ENCODE measurements at places on chromosomes 12 and 14.
A peak's percentile ranks its signal among the peaks of the same experiment; 100 is the strongest.

- DNase-seq: no peak
These were observed 69.8 kb downstream of the ATG14 start for GRCh38 chr14:55341781-55342180.

DNA sequence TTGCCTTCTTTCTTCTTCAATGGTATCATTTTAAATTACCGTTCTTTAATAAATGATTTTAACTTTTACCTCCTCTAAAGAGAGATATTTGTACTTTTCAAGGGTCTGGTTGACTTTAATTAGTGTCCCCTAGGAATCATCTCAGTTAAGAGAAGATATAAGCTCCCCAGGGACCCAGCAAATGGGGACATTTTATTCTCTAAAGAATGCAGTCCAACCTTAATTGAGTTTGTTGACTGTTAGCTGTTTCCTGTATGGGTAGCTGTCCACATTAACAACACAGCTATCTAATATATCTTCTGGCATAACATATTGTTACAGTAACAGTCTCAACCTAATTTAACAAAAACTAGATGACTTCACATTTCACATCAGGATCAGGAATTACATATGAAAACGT lies 241.6 kb upstream of the NPAS3 start:
- DNase-seq: no peak

DNA sequence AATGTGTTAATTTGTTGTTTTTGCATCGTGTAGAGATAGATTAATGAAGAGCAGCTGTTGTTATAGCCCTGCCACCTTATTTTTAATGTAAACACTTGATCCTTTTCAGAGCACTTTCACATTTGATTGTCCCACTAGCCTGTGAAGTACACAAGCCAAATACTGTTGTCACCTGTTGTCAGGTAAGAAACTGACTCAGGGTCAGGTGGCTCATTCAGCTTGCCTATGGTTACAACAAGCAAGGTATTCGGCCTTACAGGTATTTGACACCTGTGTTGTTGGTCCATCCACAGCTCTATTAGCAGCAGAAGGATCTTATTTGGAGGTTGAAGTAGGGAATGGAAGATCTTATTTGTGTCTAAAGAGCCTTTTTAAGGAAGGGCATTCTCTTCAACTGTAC lies 108.9 kb downstream of the GPR135 start:
- DNase-seq: no peak

DNA sequence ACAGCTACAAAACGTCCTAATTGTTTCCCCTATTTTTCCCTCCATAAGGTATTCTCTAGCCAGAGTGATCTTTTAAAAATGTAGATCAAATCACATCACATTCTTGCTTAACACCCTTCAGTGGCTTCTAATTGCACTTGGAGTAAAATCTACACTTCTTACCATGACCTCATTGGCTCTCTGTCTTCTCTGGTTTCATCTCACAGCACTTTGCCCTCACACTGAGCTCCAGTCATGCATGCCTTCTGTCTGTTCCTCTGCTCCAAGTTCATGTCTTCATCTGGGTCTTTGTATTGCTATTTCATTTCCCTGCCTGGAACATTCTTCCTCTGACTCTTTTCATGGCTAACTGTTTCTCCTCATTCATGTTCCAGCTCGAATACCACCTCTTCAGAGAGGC lies 220.4 kb upstream of the GARIN6 start:
- DNase-seq: no peak

DNA sequence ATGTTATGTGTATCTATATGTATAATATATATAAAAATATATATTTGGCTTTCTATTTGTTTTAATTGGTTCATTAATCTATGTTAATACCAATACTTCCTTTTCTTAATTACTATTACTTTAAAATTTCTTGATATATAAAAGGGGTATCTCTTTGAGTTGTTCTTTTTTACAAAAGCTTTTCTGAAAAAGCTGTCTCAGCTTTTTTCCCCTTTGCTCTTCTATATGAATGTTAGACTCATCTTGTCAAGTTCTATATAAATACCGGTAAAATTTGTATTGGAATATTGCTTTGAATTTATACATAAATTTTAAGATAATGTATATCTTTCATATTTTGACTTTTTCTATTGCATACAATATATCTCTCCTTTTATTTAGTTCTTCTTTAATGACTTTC lies 139.8 kb upstream of the FOXG1 start:
- DNase-seq: no peak

- DNase-seq: no peak
These were observed 198.2 kb upstream of the PLEKHG7 start for GRCh38 chr12:92504594-92504981.

DNA sequence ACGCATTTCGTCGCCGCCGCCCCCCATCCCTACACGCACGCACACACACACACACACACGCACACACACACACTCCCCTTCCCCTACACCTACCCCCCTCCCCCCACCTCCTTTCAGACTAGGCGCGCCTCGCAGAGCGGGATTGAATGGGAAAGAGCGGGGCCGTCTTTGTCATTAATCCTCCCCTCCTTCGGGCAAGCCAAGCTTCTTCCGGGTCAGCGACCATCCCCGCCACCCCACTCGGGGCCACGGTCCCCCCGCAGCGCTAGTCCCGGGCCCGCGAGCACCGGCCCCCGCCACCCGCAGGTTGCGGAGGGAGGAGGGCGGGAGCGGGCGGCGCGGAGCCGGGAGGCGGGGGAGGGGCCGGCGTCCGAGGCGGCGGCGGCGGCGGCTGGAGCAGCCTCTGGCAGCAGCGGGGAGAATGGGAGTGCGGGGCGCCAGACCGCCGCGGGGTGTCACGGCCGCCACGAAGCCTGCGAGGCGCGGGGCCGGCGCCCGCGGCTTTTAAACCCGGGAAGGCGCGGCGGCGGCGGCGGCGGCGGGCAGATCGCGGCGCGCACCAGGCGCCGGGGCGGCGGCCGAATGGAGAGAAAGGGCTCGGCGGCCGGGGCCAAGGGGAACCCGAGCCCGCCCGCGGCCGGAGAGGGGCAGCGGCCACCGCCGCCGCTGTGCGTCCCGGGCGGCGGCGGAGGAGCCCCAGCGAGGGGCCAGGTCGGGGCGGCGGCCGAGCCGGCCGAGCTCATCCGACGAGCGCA lies at the start of gene TTC9:
Gene TTC9 (plus strand): TSS at position 369 of the 755 bp plus-strand sequence. CDS start 214 bp downstream, at position 583.
- DNase-seq: no peak

- DNase-seq: no peak
These were observed 13.7 kb upstream of the BEST3 start for GRCh38 chr12:69712826-69713225.

GRCh38 chr14:35242599-35243311 lies 49.4 kb upstream of the PSMA6 start:
- DNase-seq: no peak

DNA sequence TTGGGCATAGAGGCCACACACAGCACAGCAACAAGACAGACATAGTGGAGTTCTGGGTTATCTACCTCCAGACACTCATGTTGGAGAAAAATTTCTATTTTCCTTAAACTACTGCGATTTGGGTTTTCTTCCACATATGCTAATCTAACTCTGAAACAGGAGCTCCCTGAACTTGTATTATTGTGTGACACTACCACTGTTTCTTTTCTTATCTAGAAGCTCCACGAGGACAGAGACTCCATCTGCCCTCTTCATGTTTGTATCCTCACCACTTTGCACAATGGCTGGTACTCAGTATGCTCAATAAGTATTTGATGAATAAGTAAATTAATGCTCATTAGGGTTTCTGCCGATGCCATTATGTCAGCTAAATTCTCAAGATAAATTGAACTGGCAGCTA lies 218.6 kb downstream of the PAX9 start:
- DNase-seq: no peak

- no peak for DNase-seq
These were observed 127.4 kb upstream of the ARHGAP5 start for GRCh38 chr14:31949709-31950108.

DNA sequence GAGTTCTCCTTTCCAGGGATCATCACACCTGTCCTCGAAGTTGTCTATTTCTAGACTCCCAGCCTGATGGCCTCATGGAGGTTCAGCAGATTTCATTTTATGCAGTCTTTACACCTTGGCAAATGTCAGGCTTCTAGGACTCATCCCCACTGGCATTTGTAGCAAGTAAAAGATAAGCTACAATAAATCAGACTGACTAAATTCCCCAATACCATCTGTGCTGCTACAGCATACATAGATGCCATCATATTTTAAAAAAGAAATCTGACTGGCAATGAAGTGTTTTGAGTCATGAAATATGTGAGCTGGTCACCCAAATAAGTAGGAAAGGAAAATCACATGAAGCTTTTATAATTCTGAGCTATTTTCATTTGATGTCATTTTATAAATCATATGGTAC lies 55.3 kb downstream of the KCNC2 start:
- DNase-seq: no peak

DNA sequence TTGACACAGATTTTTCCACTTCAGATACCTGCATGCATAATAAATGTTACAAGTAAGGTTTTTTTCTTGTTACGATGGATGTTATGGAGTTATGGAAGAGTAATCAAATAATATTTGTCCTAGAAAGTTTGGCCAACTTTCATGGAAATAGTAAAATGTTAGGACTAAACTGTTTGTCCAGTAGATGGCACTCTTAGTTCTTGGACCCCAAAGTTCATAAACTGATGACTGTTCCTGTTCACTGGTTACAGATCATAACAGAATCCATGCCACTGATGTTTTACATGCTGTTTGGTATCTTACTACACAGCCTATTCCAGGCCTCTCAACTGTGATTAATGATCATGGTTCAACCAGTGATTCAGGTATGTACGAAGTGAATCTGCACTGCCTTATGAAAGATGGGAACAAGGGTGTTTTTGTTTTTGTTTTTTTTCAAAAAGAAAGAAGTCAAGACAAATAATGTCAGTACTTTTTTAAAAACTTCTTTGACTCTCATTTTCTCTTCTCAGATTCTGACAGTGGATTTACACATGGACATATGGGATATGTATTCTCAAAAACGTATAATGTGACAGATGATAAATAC lies 48.8 kb upstream of the SLCO1C1 start:
- DNase-seq: no peak

GRCh38 chr14:89564286-89564957 lies 147.4 kb upstream of the FOXN3 start:
- DNase-seq: peak; percentile 56

- no peak for DNase-seq
These were observed 38.8 kb upstream of the LRRC10 start for GRCh38 chr12:69649529-69649928.

DNA sequence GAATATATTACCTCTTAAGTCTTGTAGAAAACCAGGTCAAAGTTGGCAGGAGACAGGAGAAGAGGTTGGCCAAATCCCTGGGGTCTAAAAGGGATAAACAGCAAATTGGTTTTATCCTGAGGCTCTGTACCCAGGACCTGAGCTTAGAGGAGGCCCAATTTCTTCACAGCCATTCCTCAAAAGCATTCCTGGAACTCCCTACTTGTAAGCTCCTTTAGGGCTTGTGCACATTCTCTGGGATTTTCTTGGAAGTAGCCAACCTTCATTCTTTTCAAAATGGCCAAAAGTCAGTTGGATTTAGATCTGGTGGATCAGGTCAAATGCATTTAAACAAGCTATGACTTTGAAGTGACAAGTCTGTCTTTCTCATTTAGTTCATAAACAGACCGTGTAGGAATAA lies 152.1 kb upstream of the PLXNC1 start:
- no peak for DNase-seq

DNA sequence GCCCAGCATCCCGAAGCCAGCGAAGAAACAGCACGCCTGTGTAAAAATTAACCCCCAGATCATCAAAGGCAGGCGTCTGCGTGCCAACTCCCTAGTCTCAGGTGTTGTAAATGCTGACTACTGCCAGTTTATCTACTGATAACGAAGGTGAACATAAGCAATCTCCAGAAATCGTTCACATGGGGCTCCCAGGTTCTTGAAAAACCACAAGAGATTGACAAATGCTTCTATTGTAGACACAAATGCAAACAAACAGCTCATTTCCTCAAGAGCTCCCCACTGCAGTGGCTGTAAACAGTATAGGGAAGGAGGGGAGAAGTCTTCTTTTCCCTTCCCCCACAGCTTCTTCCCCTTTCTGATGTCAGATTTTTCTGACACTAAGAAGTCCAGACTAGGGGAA lies 5.3 kb upstream of the PLEKHG3 start:
- peak; percentile 58 for DNase-seq

- no peak for DNase-seq
These were observed 333.8 kb downstream of the KCNH5 start for GRCh38 chr14:62711351-62712023.

GRCh38 chr12:45670346-45671065 lies 59.0 kb upstream of the ARID2 start:
- peak; percentile 92 for DNase-seq

GRCh38 chr12:111602348-111602747 lies 3.2 kb upstream of the ATXN2 start:
- no peak for DNase-seq

DNA sequence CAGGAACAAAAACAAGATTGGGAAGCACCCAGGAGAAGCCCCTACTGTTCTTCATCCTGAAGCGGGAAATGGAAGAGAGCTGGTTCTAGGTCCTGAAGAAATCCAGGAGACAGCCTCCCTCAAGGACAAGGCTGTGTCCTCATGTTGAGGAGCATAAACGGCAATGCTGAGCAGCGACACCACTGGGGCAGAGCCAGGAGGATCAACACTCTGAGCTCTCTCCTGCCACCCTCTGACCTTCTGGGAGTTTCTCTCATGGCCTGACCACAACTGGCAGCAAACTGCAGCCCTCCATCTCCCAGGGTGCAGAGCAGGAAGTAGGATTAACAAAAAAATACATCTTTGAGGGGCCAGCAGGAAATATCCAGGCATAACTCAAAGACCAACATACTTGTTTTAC lies 1292.2 kb upstream of the TMEM132C start:
- DNase-seq: no peak

DNA sequence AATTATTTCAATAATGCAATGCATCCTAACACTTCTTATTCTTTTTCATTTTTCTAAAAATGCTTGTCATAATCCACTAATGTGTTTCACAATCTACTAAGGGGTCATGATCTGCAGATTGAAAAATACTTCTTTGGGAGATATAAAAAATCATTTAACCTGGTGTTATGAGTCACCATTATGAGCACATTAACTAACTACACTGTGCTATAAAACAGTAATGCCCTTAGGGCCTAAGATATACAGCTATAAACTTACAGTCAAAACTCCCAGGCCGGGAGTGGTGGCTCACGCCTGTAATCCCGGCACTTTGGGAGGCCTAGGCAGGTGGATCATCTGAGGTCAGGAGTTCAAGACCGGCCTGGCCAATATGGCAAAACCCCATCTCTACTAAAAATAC lies 14.2 kb downstream of the ATXN2 start:
- DNase-seq: no peak

DNA sequence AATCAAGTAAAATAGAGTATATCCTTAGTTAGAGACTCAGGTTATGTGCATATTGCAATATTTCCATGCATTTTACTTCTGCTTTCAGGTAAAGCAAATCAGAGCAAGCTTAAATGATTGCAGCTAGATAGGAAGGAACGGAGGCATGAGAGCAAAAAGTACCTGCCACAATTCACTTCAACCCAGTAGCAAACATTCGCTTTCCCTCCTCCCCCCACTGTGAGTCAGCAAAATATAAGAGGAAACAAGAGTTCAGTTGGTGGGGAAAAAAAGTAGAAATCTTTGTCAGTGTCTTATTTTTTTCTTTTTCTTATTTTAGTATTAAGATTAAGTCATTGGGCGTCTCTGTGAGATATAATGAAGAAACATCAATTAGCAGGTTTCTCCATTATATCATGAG lies 475.4 kb downstream of the NPAS3 start:
- DNase-seq: peak; percentile 88

GRCh38 chr14:79712302-79712950 lies 498.9 kb downstream of the DIO2 start:
- DNase-seq: no peak

Data from hematopoietic multipotent progenitor cell (in vitro differentiated cells).